Activated CD4-positive, alpha-beta T cell treated with anti-CD3 and anti-CD28 coated beads, Interleukin-2, amount 10 ng/mL, durations not matched to agents 7 days and 5 days (primary cell): ENCODE measurements at places on chromosomes 4 and X.
A peak's percentile ranks its signal among the peaks of the same experiment; 100 is the strongest.

- H3K27me3 ChIP-seq: peaks cover 2% of the 10 kb centered on the region
- H3K36me3 ChIP-seq: no peaks in the 10 kb centered on the region
- DNase-seq: no peak
Measured at GRCh38 chrX:101219864-101220346, 319 bp downstream of the DRP2 start.

- no peak within 1 kb of the TSS for H3K4me3 ChIP-seq
Measured at GRCh38 chrX:103329991-103330390, at the start of gene TCEAL7. Gene TCEAL7 (plus strand): TSS chrX:103330239. CDS start chrX:103331404, 1,165 bp downstream.

GRCh38 chrX:63718010-63718694, 66.9 kb downstream of the ARHGEF9 start:
- peaks cover 34% of the 10 kb centered on the region for H3K36me3 ChIP-seq
- H3K27me3 ChIP-seq: no peaks in the 10 kb centered on the region
- no peak overlapping the region for H3K27ac ChIP-seq
- no peaks in the 10 kb centered on the region for H3K4me1 ChIP-seq

DNA sequence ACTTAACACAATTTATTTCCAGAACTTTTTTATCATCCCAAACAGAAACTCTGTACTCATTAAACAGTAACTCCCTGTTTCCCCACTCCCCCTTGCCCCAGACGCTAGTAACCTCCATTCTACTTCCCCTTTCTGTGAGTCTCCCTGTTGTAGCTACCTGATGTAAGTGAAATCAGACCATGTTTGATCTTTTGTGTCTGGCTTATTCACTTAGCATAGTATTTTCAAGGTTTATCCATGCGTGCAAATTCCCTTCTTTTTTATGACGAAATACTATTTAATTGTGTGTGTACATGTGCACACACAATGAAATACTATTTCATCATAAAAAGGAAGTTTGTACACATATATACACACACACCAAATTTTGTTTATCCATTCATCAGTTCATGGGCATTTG, 5.2 kb downstream of the PKD2 start:
- DNase-seq: no peak
- peaks cover 36% of the 10 kb centered on the region for H3K4me1 ChIP-seq
- H3K4me3 ChIP-seq: no peak overlapping the region
- H3K36me3 ChIP-seq: peaks cover 8% of the 10 kb centered on the region
- H3K27ac ChIP-seq: no peak overlapping the region

GRCh38 chr4:83010111-83010521, 507 bp downstream of the LIN54 start:
- H3K27ac ChIP-seq: peak overlapping the region; percentile 94
- H3K4me1 ChIP-seq: peaks cover 49% of the 10 kb centered on the region
- peak; percentile 37 for DNase-seq
- peaks cover 18% of the 10 kb centered on the region for H3K36me3 ChIP-seq
- peak overlapping the region; percentile 96 for H3K4me3 ChIP-seq

GRCh38 chr4:10746371-10747171, 62.0 kb upstream of the CLNK start:
- H3K4me3 ChIP-seq: no peak overlapping the region
- no peaks in the 10 kb centered on the region for H3K27me3 ChIP-seq
- H3K4me1 ChIP-seq: no peaks in the 10 kb centered on the region
- no peak for DNase-seq
- no peaks in the 10 kb centered on the region for H3K36me3 ChIP-seq
- no peak overlapping the region for H3K27ac ChIP-seq

DNA sequence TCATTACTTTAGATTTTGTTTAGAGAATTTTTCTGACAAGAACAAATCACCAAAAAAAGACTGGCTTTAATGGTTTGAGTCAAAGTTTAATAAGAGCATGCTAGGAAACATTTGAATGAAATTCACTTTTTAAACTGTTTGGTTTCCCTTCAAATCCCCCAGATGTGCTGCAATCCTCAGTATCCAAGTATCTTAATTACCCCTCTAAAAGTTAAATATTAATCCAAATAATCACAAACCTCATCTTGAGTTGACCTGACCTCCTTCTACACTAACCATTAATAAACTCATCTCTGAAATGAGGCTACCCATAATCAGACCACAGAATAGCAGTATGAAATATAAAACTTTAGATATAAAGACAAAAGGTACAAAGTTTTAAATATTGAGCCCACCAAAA, 10.1 kb downstream of the DHX15 start:
- no peaks in the 10 kb centered on the region for H3K27me3 ChIP-seq
- no peak for DNase-seq
- H3K36me3 ChIP-seq: peaks cover 71% of the 10 kb centered on the region
- peaks cover 75% of the 10 kb centered on the region for H3K4me1 ChIP-seq
- H3K27ac ChIP-seq: no peak overlapping the region

DNA sequence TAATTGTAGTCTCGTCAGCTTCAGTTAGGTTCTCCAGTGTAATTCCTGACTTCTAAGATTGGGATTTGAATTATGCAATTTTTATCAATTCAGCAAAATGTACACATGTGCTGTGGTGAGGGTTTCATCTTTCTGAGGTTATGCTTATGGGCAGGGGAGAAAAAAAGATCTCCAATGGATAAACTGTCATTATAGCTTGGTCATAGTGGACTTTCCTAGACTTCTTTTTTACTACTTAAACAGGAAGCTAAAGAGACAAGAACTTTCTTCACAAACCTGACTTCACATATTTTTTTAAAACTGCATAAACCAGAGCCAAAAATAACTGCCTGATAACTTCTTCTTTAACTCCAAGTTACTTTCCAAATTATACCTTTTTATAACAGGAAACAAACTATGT, 21.7 kb upstream of the SPP1 start:
- H3K4me1 ChIP-seq: no peaks in the 10 kb centered on the region
- H3K27me3 ChIP-seq: peaks cover 15% of the 10 kb centered on the region
- DNase-seq: no peak

- H3K27ac ChIP-seq: no peak overlapping the region
- no peaks in the 10 kb centered on the region for H3K27me3 ChIP-seq
- H3K4me1 ChIP-seq: no peaks in the 10 kb centered on the region
- DNase-seq: no peak
- no peaks in the 10 kb centered on the region for H3K36me3 ChIP-seq
- no peak overlapping the region for H3K4me3 ChIP-seq
Measured at GRCh38 chrX:140362861-140363260, 142.0 kb downstream of the SOX3 start.

GRCh38 chrX:38654302-38654701, 93.0 kb downstream of the TSPAN7 start:
- H3K27me3 ChIP-seq: no peaks in the 10 kb centered on the region
- no peak overlapping the region for H3K27ac ChIP-seq
- no peaks in the 10 kb centered on the region for H3K4me1 ChIP-seq
- H3K4me3 ChIP-seq: no peak overlapping the region

DNA sequence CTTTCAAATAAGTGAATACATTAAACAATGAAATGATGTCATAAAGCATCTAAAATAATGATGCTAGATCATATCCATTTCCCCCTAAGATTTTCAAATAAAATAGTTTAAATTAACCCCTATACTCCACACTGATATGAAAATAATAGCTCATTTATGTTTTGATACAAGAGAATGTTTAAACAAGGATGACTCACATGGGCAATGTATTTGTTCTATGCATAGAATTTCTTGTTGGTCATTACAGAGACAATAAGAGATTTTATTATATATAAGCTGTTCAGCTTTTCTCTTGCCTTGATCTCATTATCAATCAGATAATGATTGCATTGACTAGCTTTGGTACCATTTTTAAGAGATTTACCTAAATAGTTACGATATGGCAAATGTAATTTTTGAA, 411.7 kb downstream of the ARHGAP24 start:
- H3K4me1 ChIP-seq: no peaks in the 10 kb centered on the region
- no peak for DNase-seq
- H3K27me3 ChIP-seq: no peaks in the 10 kb centered on the region
- H3K36me3 ChIP-seq: no peaks in the 10 kb centered on the region

DNA sequence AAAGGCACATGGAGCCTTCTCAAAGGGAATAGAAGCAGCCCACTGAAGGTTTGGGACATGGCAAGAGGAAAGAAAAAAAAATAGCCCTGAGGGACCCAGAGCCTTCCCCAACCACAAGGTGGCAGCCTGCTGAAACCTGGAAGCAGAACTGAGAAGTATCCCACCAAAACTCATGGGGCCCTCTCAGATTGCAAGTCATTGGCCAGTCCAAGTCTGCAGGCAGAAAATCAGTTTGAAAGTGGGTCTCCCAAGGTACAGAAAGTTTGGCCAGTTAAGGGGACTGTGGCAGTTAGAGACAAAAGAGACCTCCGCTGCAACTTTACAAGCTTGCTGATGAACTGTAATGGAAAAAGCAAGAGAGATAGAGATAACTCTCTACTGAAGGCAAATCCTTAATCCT, 155.8 kb downstream of the ANTXR2 start:
- DNase-seq: peak; percentile 59
- H3K27ac ChIP-seq: no peak overlapping the region
- H3K4me3 ChIP-seq: no peak overlapping the region
- no peaks in the 10 kb centered on the region for H3K27me3 ChIP-seq
- no peaks in the 10 kb centered on the region for H3K36me3 ChIP-seq

DNA sequence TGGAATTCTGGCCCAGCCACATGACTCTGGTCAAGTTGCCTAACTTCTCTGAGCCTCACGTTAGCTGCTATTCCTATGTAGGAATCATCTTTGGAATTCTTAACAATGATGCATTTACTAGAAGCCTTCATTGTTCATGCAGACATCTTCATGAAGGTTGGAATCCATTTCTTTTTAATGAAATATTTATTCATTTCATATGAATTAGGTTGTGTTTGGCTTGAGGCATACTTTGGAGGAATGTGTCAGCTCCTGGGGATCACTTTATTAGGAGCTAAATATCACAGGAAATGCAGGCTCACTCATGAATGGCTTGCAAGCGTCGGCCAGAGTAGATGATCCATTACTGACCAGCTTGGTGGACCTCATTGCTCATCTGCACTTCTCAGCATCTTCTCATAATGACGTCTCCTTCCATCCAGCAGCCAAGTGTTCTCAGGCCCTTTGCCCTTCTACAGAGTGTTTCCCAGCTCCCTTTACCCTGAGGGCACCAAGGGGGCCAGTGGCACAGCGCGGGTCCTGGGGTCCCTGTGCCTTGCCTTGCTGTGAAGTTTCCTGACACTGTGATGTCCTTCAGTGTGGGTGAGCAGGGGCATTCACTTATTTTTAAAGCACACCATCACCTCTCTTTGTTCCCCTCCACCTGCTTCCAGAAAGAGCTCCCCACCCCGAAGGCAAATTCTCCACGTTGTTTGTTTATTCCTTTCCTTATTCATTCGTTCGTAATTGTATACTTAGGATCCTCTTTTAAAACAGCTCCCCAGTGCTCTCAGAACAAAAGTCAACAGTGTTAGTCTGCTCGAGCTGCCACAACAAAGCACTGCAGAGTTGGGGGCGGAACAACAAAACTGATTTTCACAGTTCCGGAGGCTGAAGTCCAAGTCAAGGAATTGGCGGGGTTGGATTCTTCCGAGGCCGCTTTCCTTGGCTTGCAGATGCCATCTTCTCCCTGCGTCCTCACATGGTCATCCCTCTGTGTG, 106.8 kb downstream of the STK32B start:
- DNase-seq: no peak
- no peaks in the 10 kb centered on the region for H3K27me3 ChIP-seq
- no peak overlapping the region for H3K27ac ChIP-seq

DNA sequence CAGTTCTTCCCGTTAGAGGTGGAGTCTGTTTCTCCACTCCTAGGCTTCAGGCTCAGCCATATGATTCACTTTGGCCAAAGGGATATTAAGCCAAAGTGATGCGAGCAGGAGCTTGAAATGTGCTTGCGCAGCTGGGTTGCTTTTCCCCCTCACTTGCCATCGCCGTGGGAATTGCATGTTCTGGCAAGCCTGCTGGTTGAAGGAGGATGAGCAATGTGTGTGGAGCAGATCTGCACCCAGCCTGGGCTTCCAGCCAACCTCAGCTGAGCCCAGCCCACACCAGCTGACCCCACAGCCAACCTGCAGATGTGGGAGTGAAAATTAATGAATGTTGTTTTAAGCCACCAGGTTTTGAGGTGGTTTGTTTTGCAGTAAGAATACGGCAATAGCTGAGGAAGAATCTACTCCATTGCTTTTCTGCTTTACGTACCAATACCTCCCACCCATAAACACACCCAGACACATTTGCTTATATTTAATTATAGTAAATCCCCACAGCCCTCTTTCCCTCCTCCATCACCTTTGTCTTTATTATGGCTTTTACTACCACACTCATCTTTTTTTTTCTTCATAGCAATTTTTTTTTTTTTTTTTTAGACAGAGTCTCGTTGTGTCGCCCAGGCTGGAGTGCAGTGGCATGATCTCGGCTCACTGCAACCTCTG, 132.8 kb upstream of the FUNDC1 start:
- no peaks in the 10 kb centered on the region for H3K4me1 ChIP-seq
- H3K4me3 ChIP-seq: no peak overlapping the region
- H3K27ac ChIP-seq: no peak overlapping the region
- DNase-seq: no peak
- H3K27me3 ChIP-seq: no peaks in the 10 kb centered on the region
- no peaks in the 10 kb centered on the region for H3K36me3 ChIP-seq

- DNase-seq: no peak
- no peak overlapping the region for H3K27ac ChIP-seq
- H3K36me3 ChIP-seq: no peaks in the 10 kb centered on the region
- H3K4me3 ChIP-seq: no peak overlapping the region
Measured at GRCh38 chrX:30957753-30958152, 68.7 kb upstream of the TAB3 start.

- DNase-seq: no peak
- H3K27me3 ChIP-seq: no peaks in the 10 kb centered on the region
- no peaks in the 10 kb centered on the region for H3K4me1 ChIP-seq
- H3K4me3 ChIP-seq: no peak overlapping the region
Measured at GRCh38 chrX:131778269-131779218, 234.7 kb downstream of the OR13H1 start.

- H3K4me1 ChIP-seq: no peaks in the 10 kb centered on the region
- no peak overlapping the region for H3K27ac ChIP-seq
- no peaks in the 10 kb centered on the region for H3K36me3 ChIP-seq
- H3K4me3 ChIP-seq: no peak overlapping the region
Measured at GRCh38 chrX:149365552-149365951, 139.6 kb downstream of the IDS start.
